Lower lobe of right lung (tissue), 2 donors: ENCODE measurements at places on chromosomes 4 and X. TPM values are rescaled to one million over a fixed set of nuclear protein-coding genes. Genes with fewer than 3 reads are reported as not detected.

JADE3 gene
- 8.5 TPM for total RNA-seq

DAPP1 gene
- total RNA-seq: 15.1 TPM

- no peaks in the 10 kb centered on the region for H3K4me1 ChIP-seq
- no peak overlapping the region for H3K27ac ChIP-seq
- H3K4me3 ChIP-seq: no peak overlapping the region
- DNase-seq: no peak
These were observed 361.0 kb upstream of the FAT1 start for GRCh38 chr4:187084701-187085100.

- no peak for DNase-seq
- H3K36me3 ChIP-seq: peaks cover 6% of the 10 kb centered on the region
- H3K4me3 ChIP-seq: no peak overlapping the region
- H3K27me3 ChIP-seq: no peaks in the 10 kb centered on the region
- H3K4me1 ChIP-seq: peaks cover 26% of the 10 kb centered on the region
These were observed 25.4 kb upstream of the TBC1D1 start for GRCh38 chr4:37865450-37865849.

DNA sequence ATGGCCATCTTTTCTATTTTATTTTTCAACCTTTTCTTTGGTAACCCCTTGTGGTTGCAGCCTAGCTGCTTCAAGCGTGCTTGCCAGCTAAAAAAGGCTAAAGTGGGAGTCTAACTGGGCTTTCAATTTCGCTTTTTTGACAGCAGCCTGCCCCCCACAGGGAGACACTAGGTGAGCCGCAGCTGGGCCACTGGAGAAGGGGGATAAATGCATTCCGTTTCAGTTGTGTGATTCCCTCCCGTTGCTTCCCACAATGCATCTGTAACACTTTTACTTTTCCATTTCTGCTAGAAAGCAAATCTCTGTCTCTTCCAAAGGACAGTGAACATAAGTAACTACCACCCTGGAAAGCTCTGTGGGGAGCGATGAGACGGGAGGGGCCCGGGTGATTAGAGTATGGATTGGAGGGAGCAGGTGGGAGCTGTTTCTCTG lies 86.3 kb upstream of the RAPGEF2 start:
- no peak overlapping the region for H3K27ac ChIP-seq
- no peaks in the 10 kb centered on the region for H3K36me3 ChIP-seq
- H3K4me3 ChIP-seq: no peak overlapping the region
- no peaks in the 10 kb centered on the region for H3K4me1 ChIP-seq
- DNase-seq: no peak
- no peaks in the 10 kb centered on the region for H3K27me3 ChIP-seq
